Germinal center (tissue), 1 donor: ENCODE measurements at places on chromosomes 6 and 20.

GRCh38 chr6:149864578-149865535 lies 698 bp upstream of the LRP11 start:
- peak; percentile 57 for DNase-seq

- no peak for DNase-seq
These were observed 55.2 kb downstream of the PTPN1 start for GRCh38 chr20:50565383-50565782.

DNA sequence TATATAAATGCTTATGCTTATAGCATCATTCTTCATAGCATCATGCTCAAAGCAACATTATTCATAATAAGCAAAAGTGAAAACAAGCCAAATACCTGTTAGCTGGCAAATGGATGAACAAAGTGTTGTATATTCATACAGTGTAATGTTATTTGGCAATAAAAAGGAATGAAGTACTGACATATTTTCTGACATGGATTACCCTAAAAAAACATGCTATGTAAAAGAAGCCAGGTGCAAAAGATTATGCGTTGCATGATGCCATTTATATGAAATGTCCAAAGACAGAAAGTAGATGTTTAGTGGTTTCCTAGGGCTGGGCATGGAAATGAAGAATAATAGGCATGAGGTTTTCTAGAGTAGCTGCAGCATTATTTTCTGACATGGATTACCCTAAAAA lies 77.1 kb downstream of the GFRA4 start:
- no peak for DNase-seq

DNA sequence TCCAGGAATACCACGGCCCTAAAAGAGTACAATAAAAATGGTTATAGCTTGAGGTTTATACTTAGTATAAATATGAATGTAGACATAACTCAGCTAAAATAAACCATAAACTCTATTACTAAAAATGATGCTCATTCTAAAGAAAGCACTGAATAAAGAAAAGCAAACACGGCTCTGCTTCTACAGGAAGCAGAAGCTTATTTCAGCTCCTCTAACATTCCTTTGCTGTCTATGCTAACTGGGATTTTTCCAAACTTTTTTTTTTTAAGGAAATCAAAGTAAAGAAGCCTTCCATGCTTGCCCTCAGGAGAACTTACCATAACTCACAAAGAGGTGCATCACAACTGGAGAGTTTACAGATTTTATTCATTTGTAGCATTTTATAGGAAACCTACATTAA lies 30.8 kb downstream of the COL9A1 start:
- no peak for DNase-seq

- DNase-seq = no peak
These were observed 8.8 kb downstream of the TGM2 start for GRCh38 chr20:38156280-38156679.

GRCh38 chr6:3825851-3826581 lies 23.2 kb upstream of the FAM50B start:
- DNase-seq = no peak
